SW 1271 (cell line): ENCODE measurements at places on chromosomes 4 and X.

GRCh38 chr4:150256225-150256620 lies 178.0 kb downstream of the DCLK2 start:
- DNase-seq = no peak

GRCh38 chrX:4379071-4379470 lies 665.6 kb upstream of the PRKX start:
- no peak for DNase-seq

DNA sequence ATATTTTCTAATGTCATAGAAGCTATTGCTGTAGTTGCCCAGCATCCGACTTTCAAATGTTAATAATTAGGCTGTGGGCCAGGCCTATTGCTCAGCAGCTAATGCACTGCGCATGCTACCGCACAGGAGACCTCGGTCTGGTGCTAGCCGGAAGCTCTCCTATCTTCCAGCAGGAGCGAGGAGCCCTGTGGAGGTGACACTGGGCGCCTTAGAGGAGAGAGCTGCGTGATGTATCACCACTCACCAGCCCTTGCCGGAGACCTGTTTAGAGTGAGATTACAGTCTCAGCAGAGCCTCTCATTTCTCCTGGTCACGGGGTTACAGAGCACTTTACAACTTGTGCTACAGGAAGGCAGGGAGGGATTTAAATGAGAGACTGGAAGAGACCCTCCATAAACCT lies 31.1 kb upstream of the MID1IP1 start:
- no peak for DNase-seq

DNA sequence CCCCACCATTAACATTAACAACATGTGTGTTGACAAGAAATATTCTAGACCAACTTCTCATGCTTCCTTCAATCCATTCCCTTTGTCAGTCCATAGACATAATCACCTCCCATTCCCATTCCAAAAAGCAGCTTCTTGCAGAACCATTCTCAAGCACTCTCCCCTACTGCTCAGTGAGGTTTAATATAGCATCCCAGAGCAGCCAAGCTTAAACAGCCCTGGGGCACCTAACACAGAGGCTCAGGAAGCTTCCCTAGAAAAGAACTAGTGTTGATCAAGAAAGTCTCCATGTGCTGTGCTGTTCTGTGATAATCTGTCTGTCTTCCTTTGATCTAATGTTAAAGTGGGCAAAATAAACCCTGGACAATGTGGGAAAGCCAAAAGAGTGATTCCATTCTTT lies 174.2 kb upstream of the NOCT start:
- no peak for DNase-seq

DNA sequence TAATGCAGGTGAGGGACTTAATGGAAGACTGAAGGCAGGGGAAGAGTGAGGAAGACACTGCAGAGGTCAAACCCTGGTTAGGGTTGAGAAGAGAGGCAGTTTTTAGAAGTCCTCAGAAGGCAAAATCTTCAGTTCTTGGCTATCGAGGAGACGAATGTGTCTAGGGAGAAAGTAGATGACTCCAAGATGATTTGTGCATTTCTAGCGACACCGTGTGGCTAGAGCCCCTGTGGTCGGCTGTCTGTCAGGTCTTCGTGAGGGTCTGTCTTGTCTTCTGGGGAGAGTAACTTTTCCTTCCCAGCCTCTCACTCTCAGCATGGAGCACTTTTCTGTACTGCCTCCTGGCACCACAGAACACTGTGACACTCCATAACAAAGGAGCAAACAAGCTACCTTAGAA lies 458.1 kb downstream of the STIM2 start:
- DNase-seq = no peak
